Activated effector memory CD4-positive, alpha-beta T cell treated with anti-CD3 and anti-CD28 coated beads, Interleukin-2, amount 50 U/mL, for 16 hours (primary cell): ENCODE measurements at places on chromosomes 1 and 21.

- DNase-seq: no peak
These were observed 77.7 kb downstream of the PCNX2 start for GRCh38 chr1:233217832-233218231.

DNA sequence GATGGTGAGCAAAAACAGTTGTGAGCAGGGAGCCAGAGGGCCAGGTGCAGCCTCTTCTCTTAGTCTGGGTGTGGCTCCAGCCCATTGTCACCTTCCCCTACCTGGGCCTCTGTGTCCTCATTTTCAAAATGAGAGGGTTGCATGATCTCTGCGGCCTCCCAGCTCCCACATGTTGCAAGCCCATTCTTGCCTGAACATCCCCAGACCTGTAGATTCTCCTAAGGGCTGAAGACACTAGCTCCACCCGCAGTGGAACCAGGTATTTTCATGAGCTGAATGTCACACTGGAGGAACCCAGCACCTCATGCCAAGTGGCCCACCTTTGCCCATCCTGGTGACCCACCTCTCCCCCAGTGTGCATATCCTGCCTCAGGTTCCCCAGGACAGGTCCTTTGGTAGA is 12.3 kb downstream of the IKBKE start:
- no peak for DNase-seq

- no peak for DNase-seq
These were observed 25.5 kb downstream of the CAPN9 start for GRCh38 chr1:230772457-230773395.

- DNase-seq: peak; percentile 64
These were observed 58.8 kb upstream of the SPATA6 start for GRCh38 chr1:48530727-48531351.

GRCh38 chr1:190759807-190760206 is 282.1 kb upstream of the BRINP3 start:
- DNase-seq: no peak

- DNase-seq: no peak
These were observed 70.9 kb downstream of the RERE start for GRCh38 chr1:8746554-8746953.

DNA sequence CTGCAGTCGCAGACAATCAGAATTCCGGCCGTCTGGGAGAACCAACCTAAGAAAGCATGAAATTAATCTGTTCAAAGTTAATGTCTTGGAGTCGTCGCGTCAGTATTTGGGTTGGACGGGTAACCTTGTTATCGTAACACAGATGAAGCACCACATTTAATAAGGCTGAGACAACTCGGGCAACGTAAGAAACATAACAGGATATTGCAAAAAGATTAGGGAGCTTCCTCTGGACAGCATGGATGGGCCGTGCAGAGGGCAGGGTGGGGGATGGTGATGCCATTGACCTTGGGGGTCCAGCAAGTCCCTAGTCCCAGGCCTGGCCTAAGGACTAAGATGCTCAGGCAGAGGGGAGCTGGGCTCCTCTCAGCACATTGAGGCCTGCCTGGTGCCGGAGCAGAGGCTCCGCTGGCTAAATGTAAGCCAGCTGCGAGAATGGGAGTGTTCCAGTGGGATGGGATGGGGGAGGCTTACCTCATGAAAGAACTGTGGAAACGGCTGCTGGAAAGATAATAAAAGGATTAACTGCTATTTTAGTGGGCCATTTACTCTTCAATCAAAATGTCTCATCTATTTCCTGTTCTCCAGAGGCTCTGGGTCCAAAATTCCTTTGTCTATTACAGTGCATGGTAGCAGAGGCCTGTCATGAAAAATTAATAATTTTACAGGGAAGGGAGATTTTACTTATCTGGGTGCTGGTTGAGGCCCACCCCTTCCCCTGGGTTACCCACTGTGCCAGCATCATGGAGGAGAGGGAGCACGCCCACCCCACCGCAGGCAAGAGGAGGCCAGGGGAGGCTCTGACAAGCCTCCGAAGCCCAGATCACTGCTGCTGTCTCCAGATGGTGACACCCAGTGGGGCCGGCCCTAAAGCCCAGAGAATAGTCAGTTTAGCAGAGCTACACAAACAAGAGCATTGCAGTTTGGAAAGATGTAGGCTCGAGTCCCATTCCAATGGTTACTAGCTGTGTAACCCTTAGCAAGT is 131.6 kb downstream of the DMRTB1 start:
- DNase-seq: peak; percentile 31

GRCh38 chr1:2501041-2501819 is 25.1 kb downstream of the PLCH2 start:
- DNase-seq: no peak

DNA sequence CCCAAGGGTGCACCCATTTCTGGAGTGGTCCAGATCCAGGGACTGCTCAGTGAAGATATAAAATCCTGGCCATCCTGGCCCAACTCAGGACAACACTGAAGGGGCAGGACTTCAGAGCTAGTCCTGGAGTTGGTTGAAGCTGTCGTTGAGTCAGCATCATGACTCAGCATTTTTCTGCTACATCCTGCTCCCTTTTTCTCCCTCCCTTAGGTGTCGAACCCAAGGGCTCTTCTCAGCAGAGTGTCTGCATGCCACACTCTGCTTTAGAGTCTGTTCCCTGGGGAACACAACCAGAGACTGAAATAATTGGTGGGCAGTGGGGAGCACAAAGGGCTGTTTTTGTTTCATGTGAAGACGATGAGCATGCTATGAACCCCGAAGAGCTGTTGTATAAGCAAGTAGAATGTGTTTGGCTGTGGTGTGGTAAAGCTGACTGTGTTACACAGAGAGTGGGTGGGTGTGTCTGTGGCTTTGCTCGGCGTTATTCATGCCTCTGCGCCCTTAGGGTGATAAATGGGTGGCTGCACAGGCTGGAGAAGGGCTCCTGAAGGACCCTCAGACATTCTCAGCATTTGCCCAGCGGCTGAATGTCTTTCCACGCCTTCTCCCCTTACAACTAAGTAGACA is 167.2 kb downstream of the CYYR1 start:
- no peak for DNase-seq

GRCh38 chr1:223811634-223812101 is 34.1 kb downstream of the TP53BP2 start:
- DNase-seq: no peak

DNA sequence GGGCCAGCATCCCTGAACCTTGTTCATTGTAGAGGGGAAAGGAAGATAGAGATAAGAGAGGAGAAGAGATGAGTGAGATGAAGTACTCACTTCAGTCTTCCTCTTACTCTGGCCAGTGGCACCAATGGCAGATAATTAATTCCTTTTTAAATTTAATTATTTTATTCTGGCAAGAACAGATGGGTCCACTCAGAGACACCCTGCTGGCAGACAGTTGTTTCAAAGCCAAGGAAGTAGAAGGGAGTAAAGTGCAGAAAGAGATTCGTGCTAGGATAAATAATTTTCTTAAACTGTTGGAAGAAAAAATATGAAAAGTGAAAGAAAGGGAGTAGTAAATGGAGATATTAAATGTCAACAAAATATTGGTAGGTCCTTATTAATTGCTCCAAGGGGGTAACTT is 7.7 kb upstream of the GJA5 start:
- DNase-seq: no peak

DNA sequence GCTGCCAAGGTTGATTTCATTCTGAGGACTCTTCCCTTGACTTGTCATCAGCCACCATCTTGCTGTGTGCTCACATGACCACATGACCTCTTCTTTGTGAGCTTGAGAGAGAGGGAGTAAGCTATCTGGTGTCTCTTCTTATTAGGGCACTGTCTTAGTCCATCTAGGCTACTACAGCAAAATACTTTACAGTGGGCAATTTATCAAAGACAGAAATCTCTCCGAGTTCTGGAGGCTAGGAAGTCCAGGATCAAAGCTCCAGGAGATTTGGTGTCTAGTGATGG is 11.9 kb upstream of the RPS6KA1 start:
- no peak for DNase-seq

- no peak for DNase-seq
These were observed 40.2 kb upstream of the PARP1 start for GRCh38 chr1:226447932-226448665.

DNA sequence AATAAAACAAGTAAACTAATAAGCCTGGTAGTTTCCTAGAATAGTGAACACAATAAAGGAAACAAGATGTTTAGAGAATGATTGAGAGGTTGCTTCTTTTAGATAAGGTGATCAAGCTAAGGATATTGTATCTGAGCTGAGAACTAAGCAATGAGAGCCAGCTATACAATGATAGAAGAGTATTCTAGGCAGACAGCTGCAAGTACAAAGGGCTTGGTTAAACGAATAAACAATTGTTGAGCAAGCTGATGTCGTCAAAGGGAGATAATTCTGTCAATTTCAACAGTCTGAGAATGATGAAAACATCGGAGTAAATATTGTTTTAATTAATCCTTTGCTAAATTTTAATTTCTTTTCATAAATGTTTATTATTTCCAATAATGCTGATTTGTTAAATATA is 5.5 kb upstream of the FH start:
- DNase-seq: no peak

DNA sequence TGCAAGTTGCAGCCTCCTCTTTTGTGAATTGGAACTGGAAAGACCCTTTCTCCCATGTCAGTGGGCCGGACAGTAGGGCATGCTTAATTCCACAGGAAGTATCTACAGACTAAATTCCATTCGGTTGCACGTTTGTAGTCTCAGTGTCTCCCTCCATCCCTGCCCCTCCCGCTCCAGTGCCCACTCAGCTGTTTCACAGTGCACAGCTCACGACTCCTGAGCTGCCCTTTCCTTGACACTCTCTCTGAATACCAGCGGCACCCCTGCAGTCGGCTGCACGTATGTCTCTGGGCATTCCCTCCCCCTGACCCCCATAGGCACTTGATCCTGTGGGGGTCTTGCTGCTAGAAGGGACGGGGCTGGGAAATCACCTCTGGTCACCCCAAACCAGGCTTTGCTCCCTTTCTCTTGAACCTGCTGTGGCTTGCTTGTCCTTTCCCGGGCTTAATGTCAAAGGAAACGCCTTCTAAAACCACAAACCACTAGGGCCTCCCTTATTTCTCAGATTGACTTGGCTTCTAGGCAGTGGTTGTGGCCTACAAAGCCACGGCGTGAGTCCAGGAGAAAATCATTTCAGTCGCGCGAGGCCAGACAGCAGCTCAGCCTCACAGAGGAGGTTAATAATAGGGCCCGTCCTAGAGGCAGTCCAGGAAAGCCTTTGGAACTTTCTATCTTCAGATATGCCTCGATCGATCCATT is 365.3 kb upstream of the PROX1 start:
- DNase-seq: no peak

- no peak for DNase-seq
These were observed 296.6 kb downstream of the OMA1 start for GRCh38 chr1:58249737-58250586.

GRCh38 chr1:37878071-37878470 is 18.7 kb upstream of the MTF1 start:
- DNase-seq: no peak

DNA sequence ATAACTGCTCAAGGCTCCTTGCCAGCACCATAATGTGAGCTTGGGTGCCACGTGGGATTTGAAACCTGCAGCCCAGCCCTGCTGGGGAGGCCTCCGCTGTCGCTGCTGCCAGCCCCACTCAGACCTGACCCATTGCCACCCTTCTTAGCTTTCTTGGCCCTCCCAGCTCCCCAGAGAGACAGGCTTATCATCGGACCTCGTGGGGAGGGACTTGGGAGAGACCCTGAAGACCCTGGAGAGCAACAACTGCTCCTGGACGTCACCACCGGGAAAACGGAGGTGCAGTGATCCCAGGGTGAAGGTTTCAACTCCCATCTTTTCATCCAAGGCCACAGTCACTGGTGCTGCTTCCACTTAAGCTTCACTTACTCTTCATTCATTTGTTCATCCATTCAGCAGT is 596.1 kb downstream of the PTPRU start:
- DNase-seq: no peak

GRCh38 chr1:2627746-2628145 is 5.1 kb downstream of the MMEL1 start:
- DNase-seq: no peak

DNA sequence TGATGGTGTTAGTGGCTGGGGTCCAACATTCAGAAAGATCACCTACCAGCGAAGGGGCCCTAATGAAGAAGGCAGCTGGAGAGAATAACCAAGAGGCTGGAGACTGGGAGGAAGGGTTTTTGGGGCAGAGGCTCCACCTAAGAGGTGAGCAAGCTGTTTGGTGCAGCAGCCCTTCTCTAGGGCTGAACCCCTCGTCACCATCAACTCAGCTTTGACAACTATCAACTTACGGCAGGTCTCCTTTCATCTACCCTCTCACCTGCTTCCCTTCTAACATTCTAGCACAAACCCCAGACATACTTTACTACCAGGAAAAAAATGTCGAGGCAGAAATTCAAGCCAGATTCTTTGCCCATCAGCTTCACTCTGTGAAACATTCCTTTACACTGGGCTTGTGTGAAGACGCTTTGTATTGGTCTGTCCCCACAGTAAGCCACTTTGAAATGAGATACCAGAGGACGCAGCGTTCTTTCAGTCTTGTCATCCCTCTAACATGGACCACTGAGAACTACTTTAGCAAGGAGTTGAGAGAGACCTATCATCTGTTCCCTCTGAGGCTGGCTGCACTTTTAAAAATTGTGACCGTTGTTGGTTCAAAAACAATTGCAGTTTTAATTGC is 84.6 kb downstream of the RAVER2 start:
- no peak for DNase-seq

DNA sequence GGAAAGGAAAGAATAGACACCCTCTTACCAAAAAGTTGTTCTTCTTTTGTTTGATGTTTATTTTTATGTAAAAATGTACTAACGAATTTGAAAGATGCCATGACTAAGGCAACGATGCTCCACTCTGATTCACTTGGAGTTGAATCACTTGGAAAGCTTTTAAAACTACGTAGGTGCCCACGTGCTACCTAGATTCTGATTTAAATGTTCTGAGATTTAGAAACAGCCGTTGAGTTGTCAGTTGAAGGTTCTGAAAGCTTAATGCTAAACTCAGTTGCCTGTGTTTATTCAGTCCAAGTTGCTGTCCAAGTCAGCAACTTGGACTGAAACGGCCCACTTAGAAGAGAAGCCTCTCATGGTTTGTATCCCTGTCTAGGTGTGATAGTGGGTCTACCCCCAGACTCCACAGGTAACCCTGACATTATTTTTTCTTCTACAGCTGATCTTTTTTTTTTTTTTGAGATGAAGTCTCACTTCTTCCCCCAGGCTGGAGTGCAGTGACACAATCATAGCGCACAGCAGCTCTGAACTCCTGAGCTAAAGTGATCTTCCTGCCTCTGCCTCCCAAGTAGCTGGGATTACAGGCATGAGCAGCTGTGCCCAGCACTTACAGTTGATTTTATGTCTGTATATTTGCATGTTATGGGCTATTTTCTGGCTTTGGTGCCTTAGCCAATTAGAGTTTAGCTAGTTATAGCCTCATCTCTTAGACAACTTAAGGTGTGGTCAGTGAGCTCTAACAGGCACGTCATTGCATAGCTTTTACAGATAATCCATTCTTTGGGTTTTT is 1.4 kb upstream of the VAMP4 start:
- DNase-seq: no peak

GRCh38 chr1:228304766-228305395 is 97.0 kb downstream of the OBSCN start:
- DNase-seq: peak; percentile 47

GRCh38 chr1:239262538-239262937 is 123.8 kb upstream of the CHRM3 start:
- no peak for DNase-seq

DNA sequence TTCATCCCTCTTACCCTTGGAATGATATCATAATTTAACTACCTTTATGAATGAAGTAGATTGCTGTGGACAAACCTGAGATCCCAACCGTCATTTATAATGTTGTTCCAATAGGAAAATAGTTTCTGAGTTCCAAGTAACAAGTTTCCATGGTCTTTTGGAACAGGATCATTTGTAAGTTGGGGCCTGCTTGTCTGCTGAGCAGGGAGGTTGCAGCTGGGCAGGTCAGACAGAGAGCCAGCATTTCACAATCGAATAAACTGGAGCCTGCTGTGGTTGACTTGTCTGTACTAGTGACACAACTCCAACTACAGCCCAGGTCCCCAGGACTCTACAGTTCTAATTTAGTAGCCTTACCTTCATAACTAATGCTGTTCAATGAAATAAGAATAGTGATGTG is 18.6 kb upstream of the RALGPS2 start:
- no peak for DNase-seq
